Kidney glomerular epithelial cell (primary cell): ENCODE measurements at places on chromosomes 5 and 9.

- DNase-seq: no peak
These were observed 38.6 kb downstream of the PHF2 start for GRCh38 chr9:93614830-93615468.

DNA sequence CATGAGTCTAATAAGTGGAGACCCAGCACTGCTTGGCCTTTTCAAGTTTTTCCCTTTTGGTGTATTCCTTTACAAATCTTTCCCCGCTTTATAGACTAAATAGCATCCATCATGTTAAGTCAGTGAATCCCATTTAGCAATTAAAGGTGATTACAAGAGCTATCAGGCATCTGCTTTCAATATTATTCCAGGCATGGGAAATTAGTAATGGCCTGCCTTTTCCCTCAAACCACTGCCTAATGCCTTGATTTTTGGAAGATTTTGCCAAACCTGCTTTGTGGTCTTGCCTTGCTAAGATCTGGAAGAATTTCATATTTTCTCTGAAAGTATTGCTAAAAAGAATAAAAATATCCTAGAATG, 102.8 kb upstream of the GNA14 start:
- no peak for DNase-seq

- DNase-seq: no peak
These were observed 19.8 kb upstream of the MRNIP start for GRCh38 chr5:179878222-179879002.

DNA sequence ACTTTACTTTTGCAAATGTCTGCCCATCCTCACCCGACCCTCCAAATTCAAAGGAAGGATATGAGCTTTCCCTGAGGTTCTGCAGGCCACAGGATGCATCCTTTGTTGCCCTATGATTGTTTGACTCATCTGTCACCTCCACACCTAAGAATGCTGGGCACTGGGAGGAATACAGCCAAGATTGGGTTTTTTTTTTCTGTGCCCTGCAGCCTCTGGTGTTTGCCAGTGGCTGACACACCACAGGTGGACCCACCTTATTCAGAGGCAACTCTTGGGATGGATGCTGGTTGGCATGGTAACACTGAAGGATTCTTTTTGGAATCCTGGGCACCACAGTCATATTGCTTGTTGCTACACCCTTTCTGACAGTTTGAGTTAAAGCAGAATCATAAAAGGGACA, 29.7 kb downstream of the C9orf152 start:
- no peak for DNase-seq

GRCh38 chr5:12357626-12358025, 453.4 kb upstream of the CTNND2 start:
- no peak for DNase-seq

DNA sequence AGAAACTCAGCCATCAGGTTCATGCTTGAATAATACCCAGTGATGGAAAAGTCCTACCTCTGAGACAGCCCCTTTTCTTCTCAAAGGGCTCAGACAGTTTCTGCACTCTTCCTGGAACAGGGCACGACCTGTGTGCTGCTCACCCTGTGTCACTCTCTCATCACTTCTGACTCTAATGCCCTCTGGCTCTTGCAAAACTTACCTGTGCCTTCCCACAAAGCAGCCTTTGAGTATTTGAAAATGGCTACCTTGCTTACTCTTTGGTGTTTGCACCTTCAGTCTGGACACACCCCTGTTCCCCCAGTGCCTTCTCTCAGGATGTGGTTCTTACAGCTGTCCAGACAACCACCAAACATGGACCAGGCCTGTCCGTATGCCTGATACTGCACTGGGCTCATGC, 171.4 kb downstream of the GRIA1 start:
- no peak for DNase-seq

- DNase-seq: no peak
These were observed 435.7 kb upstream of the RIOK2 start for GRCh38 chr5:97618721-97619120.

GRCh38 chr5:36706662-36707061, 100.3 kb downstream of the SLC1A3 start:
- no peak for DNase-seq

DNA sequence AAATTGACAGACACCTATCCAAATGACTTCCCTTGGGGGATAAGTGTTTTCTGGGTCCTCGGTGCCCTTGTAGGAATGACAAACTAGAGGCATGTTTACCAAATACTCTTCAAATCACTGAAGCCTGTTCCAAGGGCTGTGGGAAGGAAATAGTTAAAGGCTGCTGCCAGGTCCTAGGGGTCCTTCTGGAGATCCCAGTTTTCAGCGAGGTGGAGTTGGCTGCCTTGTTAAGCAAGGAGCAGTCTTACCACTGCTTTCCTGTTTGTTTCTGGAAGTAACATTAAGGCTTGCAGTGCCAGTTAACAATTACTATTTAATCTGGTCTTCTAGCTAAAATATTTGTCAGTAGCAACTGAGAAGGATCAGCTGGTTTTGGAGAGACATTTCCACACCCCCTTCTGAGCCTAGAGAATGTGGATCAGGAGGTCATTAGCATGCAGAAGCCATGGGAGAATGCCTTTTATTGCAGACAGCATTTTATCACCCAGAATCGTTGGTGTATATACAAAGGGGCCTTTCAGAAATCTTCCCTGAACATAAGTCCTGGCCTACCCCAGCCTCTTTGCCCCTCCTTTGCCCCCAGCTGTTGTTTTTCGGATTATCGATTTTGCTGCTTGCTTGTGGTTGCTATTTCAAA, 238.8 kb downstream of the DMAC1 start:
- DNase-seq: no peak

- DNase-seq: peak; percentile 93
These were observed 96.4 kb downstream of the DIRAS2 start for GRCh38 chr9:90546200-90546599.
